ENCODE measurements at places on chromosomes 7 and 10. TPM values are rescaled to one million over a fixed set of nuclear protein-coding genes. Genes with fewer than 3 reads are reported as not detected.

SLC26A5 gene
- total RNA-seq: 0.15 TPM

PILRB gene
- total RNA-seq: 60.2 TPM

SEMA3E gene
- 1.6 TPM for total RNA-seq

NUTM2E gene
- total RNA-seq: 0.15 TPM

FXYD4 gene
- 0.71 TPM for total RNA-seq

WDR86 gene
- total RNA-seq: not detected

TMEM243 gene
- 23.3 TPM for total RNA-seq

Measured in HCT116 (cell line).